SJSA1 (cell line): ENCODE measurements at places on chromosomes 3 and 15.

- DNase-seq, result no peak
Measured at GRCh38 chr3:56849698-56850097, 47.9 kb upstream of the ARHGEF3 start.

- DNase-seq, result no peak
Measured at GRCh38 chr3:185750015-185750414, 74.8 kb downstream of the IGF2BP2 start.

GRCh38 chr15:39918688-39919385 lies 1.2 kb downstream of the GPR176 start:
- no peak for DNase-seq

GRCh38 chr3:14598143-14598569 lies 53.4 kb upstream of the CCDC174 start:
- DNase-seq, result no peak

GRCh38 chr3:58999134-58999773 lies 50.6 kb downstream of the CFAP20DC start:
- no peak for DNase-seq

- no peak for DNase-seq
Measured at GRCh38 chr15:85781099-85781498, 13.6 kb downstream of the KLHL25 start.

- no peak for DNase-seq
Measured at GRCh38 chr3:67361770-67362169, 292.6 kb downstream of the SUCLG2 start.

- DNase-seq, result no peak
Measured at GRCh38 chr15:74415966-74416916, 17.5 kb downstream of the SEMA7A start.

GRCh38 chr3:194485881-194486539 lies 792 bp downstream of the ATP13A3 start:
- DNase-seq, result peak; percentile 39

- DNase-seq, result no peak
Measured at GRCh38 chr3:38039101-38039898, at the start of gene DLEC1. Gene DLEC1 (plus strand): TSS chr3:38039208. CDS start chr3:38039226, 18 bp downstream.

- DNase-seq, result peak; percentile 34
Measured at GRCh38 chr3:5122741-5123706, 932 bp downstream of the ARL8B start.

DNA sequence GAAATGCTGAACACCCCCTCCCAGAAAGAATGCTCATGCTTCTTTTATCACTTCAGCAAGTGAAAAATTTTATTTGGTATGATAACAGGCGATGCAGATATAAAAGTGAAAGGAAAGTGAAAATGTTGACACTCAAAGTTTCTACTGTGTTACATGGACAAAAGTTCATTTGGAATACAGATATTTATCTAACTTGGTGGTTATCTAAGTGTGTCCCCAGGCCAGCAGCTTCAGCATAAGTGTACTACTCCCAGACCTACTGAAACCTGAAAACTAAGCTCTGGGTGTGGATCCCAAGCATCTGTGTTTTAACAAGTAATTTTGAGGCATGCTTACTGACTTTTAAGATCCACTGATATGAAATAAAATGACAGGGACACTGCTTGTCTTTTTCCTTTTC lies 157.1 kb upstream of the BCHE start:
- no peak for DNase-seq

- no peak for DNase-seq
Measured at GRCh38 chr3:185270262-185270955, 16.6 kb upstream of the EHHADH start.

GRCh38 chr15:34768530-34768929 lies 13.7 kb upstream of the GJD2 start:
- DNase-seq, result no peak

- no peak for DNase-seq
Measured at GRCh38 chr15:32706704-32707103, 11.1 kb upstream of the GREM1 start.

DNA sequence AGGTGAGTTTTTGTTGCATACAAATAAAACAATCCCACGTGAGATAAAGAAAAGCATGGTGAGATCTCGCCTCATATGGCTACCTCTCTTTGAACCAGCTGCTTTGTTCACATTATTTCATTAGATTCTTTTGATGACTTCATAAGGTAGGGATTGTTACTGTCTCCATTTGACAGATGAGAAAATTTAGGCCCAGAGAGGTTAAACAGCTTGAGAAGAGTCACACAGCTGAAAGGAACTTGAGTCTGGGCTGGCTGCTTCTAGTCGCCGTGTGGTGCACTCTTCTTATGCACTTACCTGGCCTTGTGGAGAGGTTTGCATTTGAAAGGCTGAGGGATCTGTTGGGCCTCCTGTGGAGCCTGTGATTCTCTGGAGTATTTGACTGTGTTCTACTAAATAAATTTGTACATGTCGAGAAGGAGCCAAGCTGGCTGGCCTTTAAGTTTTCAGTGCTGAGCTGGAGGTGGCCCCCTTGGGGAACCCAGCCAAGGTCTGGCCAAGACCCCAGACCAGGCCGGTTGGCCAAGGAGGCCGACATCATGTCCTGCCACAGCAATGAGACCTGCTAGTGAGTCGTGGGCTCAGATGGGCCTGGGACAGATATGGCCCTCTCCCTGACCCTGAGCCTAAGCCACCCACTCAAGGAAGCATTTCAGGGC lies 125.1 kb downstream of the SMAD6 start:
- no peak for DNase-seq

GRCh38 chr3:174346141-174346540 lies 513.0 kb upstream of the NAALADL2 start:
- no peak for DNase-seq
